ENCODE measurements at places on chromosomes 16 and 17. TPM values are rescaled to one million over a fixed set of nuclear protein-coding genes. Genes with fewer than 3 reads are reported as not detected.

DNA sequence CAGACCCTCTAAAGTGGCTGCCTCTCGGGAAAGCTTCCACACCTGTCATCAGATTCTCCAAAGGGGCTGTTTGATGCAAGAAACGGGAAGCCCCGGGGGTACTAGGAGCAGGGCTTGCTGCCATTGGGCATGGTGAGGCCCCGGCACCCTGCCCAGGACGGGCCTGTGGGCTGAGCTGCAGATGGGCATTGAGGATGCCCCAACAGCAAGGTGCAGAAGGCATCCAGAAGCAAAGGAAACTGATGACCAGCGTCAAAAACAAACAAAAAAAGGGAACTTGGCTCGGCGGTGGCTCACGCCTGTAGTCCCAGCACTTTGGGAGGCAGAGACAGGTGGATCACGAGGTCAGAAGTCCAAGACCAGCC, 1.5 kb upstream of the LIMD2 start:
- peaks cover 26% of the 10 kb centered on the region for H3K4me1 ChIP-seq
- H3K27ac ChIP-seq, result no peak overlapping the region
- no peak for DNase-seq
- peak overlapping the region; percentile 86 for H3K4me3 ChIP-seq
- peaks cover 6% of the 10 kb centered on the region for H3K27me3 ChIP-seq

GRCh38 chr16:12064291-12064690, 87.8 kb downstream of the SNX29 start:
- H3K4me3 ChIP-seq, result no peak overlapping the region
- DNase-seq, result no peak
- no peaks in the 10 kb centered on the region for H3K27me3 ChIP-seq

- H3K4me1 ChIP-seq, result no peaks in the 10 kb centered on the region
- H3K27ac ChIP-seq, result no peak overlapping the region
- H3K4me3 ChIP-seq, result no peak overlapping the region
- H3K27me3 ChIP-seq, result no peaks in the 10 kb centered on the region
These were observed 108.6 kb upstream of the GOT2 start for GRCh38 chr16:58842746-58843145.

GRCh38 chr16:69367980-69368379, 16.4 kb upstream of the TMED6 start:
- H3K27ac ChIP-seq, result no peak overlapping the region
- H3K36me3 ChIP-seq, result peaks cover 23% of the 10 kb centered on the region
- H3K4me3 ChIP-seq, result no peak overlapping the region
- no peaks in the 10 kb centered on the region for H3K4me1 ChIP-seq
- no peaks in the 10 kb centered on the region for H3K27me3 ChIP-seq

- DNase-seq, result no peak
- no peak overlapping the region for H3K4me3 ChIP-seq
- no peaks in the 10 kb centered on the region for H3K27me3 ChIP-seq
- H3K27ac ChIP-seq, result no peak overlapping the region
- no peaks in the 10 kb centered on the region for H3K4me1 ChIP-seq
- peaks cover 16% of the 10 kb centered on the region for H3K36me3 ChIP-seq
These were observed 30.2 kb downstream of the OGFOD1 start for GRCh38 chr16:56481468-56482122.

TNP2 gene
- not detected for total RNA-seq

Data from neural crest cell (in vitro differentiated cells).